HCT116 (cell line): ENCODE measurements at places on chromosomes 5 and 9.

GRCh38 chr9:71685394-71685793 is 82.9 kb downstream of the CEMIP2 start:
- no peak for DNase-seq

DNA sequence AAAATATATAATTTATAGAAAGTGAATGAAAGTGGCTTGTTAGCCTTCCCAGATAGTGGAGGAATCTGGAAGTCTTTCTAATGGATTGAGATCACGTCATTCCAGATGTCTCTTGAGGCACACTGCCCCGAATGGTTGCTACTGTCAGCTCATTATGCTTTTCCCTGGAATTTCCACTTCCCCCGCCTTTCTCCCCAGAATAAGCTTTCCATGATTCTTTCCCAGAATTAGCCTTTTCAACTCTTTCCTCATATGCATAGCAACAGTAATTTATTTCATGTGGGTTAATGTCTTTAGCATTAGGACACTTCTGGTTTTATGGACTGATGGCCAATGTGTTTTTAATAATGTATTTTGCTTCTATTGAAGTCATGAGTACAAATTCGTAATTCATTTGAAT is 81.5 kb downstream of the PALM2AKAP2 start:
- no peak for DNase-seq

DNA sequence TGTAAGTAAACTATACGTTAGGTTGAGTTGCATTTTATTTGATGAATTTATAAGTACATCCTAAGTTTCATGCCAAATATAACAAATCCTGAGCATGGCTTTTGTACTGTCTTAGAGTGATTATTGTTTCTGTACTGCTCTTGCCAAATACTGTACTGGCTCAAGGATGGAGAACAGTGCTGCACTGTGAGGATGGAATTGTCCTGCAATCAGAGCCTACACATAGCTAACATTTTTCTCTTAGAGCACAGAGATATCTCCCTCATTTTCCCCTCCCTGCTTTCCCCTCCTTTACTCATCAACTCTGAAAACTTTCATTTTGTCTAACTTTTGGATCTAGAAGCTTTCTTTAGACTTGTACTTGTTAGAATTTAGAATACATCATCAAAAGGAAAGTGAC is 28.3 kb downstream of the LRRC70 start:
- no peak for DNase-seq

DNA sequence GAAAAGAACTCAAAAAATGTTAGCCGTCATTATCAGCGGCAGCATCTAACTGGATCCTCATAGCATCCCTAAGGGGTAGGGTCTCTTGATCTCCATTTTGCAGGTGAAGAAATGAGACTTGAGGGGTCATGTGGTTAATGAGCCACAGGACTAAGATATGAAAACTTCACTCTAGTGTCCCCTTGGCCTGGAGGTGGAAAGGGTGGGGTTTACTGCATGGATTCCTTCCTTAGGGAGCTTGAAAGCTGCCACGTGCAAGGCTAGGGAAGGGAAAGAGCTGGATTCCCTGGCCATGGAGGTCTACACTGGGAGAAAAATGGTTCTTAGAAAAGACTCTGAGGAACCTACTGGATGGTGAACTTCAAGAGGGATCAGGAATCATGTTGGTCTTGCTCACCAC is 107.9 kb downstream of the SPRY4 start:
- DNase-seq: no peak

DNA sequence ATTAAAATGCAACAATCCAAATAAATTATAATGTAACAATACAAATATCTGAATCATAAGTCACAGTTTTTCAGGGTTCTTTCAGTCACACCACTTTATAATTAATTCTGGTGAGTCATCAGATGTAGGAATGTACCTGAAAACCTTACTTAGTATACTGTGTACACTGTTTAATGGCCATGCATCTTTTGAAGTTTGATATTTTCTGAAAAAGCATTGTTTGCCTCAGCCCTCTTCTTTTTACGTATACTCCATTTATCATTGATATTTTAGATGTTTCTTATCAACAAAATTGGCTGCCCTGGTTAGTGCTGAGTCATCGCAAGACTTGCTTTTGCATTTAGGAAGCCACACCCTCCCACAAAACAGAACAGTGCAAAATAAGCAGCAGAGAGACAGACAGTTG is 218.6 kb downstream of the PJA2 start:
- DNase-seq: peak; percentile 64

GRCh38 chr9:9170439-9171134 is 1371.0 kb upstream of the DMAC1 start:
- DNase-seq: no peak

DNA sequence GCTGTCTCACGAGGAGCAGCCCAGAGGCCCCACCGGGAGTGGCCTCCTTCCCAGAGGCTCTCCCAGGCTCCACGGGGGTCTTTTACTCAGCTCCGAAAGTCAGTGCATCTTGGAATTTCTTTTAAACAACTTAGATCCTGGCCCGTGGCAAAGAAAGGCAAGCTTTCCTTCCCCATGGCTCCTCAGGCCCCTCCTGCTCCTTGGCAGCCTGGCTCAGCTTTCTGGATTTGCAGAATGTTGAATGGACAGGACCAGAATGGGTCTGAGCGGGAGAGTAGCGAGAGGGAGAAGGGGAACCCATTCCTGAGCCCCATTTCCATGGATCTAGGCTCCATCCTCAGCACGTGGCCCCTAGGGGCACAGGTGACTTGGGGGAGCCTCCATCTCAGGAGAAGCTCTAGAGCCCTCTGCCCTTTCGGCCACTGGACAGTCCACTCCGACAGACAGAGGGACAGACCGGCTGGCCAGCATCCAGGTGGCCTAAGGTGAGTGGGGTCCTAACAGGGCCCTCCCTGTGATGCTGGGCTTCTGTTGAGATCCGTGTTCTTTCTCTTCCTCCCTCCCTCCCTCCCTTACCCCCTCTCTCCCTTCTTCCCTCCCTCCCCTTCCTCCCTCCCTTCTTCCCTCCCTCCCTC is 173.9 kb upstream of the PPP1R26 start:
- no peak for DNase-seq

DNA sequence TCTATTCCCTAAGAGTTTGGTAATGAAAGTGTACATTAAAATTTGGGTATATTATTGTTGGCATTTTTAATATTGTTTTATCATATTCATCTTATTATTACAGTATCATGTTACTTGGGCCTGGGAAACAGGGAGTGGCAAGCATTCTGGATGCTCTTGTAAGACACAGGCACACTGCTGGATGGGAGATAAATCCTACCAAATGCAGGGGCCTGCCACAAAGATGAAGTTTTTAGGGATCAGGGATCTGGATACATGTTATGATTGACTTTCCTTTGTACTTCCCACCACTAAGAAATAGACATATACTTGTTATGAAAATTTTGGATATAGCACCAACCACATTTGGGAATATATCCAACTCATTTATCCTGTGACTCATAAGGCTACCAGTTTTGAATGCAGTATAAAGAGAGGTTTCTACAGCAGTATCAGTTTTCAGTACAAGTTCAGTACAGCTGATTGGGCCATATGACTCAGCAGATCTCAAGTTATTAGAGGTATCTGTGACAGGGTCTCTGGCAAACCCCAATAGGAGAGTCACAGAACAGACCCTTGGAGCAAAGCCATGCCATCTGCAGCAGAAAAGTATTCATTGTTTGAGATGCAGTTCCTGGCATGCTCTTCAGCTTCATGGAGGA is 360.1 kb downstream of the DMAC1 start:
- no peak for DNase-seq

GRCh38 chr9:96048956-96049831 is 173.7 kb downstream of the ERCC6L2 start:
- no peak for DNase-seq

GRCh38 chr5:96614110-96614691 is 48.0 kb upstream of the CAST start:
- peak; percentile 79 for DNase-seq

DNA sequence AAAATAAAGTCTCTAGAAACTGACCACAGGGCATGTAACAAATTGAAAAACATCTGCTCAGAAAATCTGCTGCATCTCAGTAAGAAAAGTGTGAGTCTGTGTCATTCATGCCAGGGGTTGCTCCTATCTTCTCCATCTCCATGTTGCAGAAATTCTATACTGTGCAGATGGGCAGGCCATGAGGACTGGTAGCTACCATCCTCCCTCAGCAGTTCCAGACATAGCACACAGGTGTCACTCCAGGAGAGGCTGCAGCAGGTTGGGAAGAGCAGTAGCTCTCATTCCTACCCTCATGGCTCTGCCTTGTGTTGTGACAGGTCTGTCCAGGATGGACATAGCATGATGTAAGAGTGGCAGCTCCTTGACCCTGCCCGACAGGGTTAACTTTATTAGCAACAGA is 173.4 kb downstream of the NDUFS4 start:
- DNase-seq: peak; percentile 3

DNA sequence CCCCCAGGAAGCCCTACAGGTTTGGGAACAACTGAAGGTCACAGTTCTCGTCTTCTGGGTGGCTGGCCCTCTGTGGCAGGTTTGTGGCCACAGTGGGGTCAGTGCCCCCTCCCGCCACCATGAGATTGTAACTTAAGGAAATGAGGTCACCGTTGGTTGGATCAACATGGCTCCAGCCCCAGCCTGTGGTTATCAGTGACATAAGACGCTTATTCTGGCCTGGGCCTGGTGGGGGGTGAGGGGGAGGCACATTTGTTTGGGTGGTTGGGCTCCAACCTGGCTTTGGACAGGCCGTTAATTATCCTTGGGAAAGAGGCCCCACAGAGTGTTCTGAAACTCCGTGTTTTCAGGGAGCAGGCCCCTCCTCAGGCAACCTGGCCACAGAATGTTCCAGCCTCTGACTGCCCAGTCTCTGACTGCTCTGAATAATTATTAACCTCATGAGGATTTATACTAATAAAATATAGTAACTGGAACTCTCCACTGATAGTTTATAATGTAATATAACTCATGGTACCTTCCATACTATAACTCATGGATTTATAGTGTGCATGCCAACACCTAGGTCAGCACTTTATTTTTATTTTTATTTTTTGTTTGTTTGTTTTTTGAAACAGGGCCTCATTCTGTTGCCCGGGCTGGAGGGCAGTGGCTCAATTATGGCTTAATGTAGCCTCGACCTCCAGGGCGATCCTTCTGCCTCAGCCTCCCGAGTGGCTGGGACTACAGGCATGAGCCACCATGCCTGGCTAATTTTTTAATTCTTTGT is 58.0 kb upstream of the RPL26L1 start:
- no peak for DNase-seq

GRCh38 chr9:97954550-97954989 is 16.6 kb upstream of the HEMGN start:
- DNase-seq: peak; percentile 59

- no peak for DNase-seq
Observed at GRCh38 chr5:135930949-135931295, 23.9 kb downstream of the LECT2 start.

GRCh38 chr5:94691949-94692348 is 73.5 kb downstream of the SLF1 start:
- DNase-seq: no peak

DNA sequence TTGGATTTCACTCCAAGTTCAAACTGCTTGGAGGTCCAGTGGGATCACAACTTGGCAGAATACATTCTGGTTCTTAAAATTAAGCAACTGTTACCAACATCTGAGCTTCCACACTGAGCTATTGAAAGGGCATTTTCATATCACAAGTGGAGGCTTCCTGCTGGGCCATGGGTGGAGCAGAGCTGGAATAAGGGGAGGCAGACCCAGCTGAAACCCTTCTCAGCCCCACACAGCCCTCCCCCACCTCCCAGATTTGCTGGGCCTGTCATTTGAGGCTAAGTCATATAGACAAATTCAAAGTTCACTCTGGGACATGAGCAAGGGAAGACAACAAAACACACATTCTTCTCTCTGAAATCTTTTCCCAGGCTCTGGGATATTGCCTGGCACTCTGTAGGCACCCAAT is 79.9 kb downstream of the ACTL7B start:
- no peak for DNase-seq

DNA sequence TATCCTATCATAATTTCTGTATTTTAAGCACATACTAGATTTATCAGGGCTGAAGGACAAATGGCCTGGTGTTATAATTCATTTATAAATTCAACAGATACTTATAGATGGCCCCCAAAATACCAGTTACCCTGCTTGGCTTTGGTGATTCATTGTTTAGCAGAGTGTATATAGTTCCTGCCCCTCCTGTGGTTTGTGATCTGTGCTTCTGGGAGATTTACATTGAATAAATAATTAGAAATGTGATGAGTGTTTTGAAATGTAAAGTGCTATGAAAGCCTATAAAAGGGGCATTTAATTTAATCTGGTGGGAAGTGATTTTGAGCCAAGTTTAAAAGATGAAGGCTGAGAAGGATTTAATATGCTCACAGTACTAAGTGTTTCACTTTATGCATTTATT is 36.7 kb upstream of the ZCCHC7 start:
- DNase-seq: no peak

GRCh38 chr9:20884985-20885593 is 146.4 kb downstream of the HACD4 start:
- DNase-seq: peak; percentile 12

DNA sequence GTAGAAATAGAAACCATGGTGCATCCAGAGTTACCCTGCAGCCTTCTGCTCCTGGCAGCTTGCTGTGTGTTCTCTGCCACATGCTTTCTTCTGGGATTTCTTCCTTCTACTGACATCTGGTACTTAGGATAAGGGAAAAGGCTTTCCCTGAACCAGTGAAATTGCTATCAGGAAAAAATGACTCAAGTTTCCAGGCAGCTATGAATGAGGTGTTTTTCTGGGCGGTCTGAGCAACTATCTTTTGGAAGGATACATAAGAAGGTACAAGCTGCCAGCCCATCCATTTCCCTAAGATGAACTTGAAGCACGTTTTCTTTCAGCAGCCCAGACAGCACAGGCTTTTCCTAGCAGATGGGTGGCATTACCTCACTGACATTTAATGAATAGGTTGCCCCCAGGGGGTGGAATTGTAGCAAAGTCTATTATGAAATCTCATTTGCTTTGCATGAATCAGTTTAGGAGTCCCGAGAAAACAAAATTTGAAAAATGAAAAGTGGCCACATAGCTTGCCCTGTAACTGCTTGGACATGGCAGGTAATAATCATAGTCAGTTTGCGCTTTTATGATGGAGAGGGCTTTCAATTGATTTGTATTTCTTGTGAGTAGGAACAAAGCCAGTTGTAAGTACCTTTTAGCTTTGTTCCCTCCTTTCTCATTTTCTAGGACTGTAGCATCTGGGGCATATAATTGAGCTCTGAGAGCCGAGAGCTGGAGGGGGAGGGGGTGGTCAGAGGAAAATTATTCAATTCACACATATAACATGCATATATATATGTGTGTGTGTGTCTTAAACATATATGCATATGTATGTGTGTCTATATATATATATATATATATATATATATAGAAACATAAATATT is 108.5 kb downstream of the C9orf152 start:
- DNase-seq: no peak

- no peak for DNase-seq
Observed at GRCh38 chr5:2173151-2173834, 290.6 kb upstream of the IRX4 start.

- peak; percentile 10 for DNase-seq
Observed at GRCh38 chr5:156991714-156992113, 28.7 kb upstream of the TIMD4 start.

GRCh38 chr5:115354246-115354645 is 57.8 kb upstream of the CCDC112 start:
- no peak for DNase-seq

GRCh38 chr5:83538786-83539462 is 67.4 kb downstream of the VCAN start:
- no peak for DNase-seq
